Stimulated activated CD4-positive, alpha-beta T cell treated with anti-CD3 and anti-CD28 coated beads, Interleukin-4, amount 100 ng/mL, for 24 hours (primary cell): ENCODE measurements at places on chromosomes 5 and 9.

GRCh38 chr5:151068433-151069197 is 12.2 kb downstream of the TNIP1 start:
- peak; percentile 65 for DNase-seq

DNA sequence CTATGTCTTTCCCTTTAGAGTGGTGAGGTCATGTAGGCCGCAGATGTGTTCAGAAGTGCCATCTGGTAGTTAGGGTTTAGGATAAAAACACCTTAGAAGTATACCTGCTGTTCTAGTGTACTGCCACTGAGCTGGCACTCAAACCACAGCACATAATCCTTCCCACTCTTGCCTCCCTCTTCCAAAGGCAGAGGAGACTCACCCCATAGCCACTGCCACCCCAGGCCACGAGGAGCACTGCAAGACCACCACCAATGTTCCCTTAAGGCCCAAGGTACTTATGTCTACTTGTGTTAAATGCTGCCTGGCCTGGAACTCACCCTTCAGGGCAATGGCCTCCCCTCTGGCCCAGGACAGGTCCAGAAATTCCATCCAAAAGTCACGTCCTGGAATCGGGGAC is 379.5 kb upstream of the EDIL3 start:
- DNase-seq = no peak

DNA sequence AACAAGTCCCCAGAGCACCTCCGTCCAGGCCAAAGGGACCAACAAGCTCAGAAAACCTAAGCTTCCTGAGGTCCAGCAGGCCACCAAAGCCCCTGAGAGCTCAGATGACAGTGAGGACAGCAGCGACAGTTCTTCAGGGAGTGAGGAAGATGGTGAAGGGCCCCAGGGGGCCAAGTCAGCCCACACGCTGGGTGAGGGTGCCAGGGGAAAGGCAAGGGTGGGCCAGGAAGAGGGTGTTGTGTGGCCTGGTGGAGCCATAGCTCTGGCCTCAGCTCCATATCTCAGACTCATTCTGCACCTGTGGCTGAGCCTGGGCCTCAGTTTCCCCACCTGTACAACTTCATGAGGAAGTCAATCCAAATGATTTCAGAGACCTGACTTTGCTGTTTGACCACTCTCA is 20.7 kb downstream of the CD74 start:
- no peak for DNase-seq

GRCh38 chr9:115084709-115085108 is 33.2 kb downstream of the TNC start:
- no peak for DNase-seq

GRCh38 chr5:11909471-11909870 is 5.2 kb upstream of the CTNND2 start:
- no peak for DNase-seq

GRCh38 chr5:175809531-175810121 is 61.8 kb upstream of the CPLX2 start:
- no peak for DNase-seq

- no peak for DNase-seq
Observed at GRCh38 chr9:113486327-113486726, 22.8 kb downstream of the RGS3 start.

DNA sequence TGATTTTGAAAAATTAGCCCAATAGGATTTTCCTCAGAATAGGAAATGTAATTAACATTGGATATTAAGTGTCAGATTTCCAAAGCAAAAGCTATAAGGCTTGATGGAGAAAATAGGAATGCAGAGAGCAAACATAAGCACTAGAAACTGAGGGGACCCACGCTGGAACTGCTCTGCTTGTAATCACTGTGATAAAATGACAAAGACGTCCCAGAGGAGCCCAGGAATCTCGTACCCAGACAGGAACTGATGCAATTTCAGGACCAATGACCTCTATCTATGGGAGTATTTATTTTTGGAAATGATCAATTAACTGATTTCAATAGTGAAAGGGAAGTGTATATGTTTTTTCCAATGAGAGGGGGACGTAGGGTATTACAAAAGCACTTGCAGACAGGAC is 714.5 kb upstream of the WWC1 start:
- no peak for DNase-seq

DNA sequence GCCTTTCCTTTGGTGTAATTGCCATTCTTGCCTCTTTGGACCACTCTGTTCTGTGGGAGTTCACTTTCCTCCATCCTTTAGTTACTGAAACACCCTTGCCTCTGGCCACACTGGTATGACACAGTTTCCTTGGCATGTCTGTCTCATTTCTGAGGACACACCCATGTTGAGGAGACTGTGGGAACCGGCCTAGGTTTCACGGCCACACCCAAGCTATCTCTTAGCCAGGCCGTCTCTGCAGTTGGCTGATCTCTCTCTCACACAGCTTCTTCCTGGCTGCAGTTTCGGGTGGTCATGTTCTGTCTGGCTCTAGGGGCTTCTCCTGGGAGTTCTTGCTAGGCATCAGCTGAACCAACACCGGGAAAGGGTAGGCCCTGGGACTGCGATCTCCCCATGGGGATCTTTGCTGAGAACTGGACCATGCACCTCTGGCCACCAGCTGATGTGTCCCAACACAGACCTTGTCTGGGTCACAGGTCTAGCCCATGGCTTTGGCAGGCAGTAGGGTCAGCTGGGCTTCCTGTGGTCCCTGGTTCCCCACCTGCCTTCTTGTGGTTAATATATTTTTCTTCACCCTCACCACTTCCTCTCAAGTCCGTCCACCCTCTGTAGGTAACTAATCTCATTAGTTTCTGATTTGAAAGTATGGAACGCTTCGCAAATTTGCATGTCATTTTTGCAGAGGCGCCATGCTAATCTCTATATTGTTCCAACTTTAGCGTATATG is 24.9 kb downstream of the ARHGEF37 start:
- DNase-seq = no peak

GRCh38 chr5:74075501-74076484 is 449.8 kb downstream of the ARHGEF28 start:
- no peak for DNase-seq

DNA sequence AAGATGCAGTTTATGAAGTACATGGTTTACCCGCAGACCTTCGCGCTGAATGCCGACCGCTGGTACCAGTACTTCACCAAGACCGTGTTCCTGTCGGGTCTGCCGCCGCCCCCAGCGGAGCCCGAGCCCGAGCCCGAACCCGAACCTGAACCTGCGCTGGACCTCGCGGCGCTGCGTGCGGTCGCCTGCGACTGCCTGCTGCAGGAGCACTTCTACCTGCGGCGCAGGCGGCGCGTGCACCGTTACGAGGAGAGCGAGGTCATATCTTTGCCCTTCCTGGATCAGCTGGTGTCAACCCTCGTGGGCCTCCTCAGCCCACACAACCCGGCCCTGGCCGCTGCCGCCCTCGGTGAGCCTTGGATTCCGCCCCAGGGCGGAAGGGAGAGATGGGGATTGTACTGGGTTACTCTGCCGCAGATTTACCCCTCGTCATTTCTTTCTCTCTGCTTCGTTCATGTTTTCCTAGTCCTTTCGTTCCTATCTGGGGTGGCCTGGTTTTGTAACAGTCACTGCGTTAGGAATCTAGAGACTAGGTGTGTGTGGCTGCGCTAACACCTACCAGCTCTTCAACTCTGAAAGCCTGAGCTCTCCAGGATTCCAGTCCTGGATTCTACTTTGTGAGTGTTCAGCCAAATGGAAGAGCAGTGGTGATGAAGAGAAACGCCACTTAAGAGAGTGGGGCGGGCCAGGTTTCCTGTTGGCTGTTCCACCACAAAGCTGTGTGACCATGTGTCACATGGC is 638 bp downstream of the MRPS30 start:
- DNase-seq = peak; percentile 53

DNA sequence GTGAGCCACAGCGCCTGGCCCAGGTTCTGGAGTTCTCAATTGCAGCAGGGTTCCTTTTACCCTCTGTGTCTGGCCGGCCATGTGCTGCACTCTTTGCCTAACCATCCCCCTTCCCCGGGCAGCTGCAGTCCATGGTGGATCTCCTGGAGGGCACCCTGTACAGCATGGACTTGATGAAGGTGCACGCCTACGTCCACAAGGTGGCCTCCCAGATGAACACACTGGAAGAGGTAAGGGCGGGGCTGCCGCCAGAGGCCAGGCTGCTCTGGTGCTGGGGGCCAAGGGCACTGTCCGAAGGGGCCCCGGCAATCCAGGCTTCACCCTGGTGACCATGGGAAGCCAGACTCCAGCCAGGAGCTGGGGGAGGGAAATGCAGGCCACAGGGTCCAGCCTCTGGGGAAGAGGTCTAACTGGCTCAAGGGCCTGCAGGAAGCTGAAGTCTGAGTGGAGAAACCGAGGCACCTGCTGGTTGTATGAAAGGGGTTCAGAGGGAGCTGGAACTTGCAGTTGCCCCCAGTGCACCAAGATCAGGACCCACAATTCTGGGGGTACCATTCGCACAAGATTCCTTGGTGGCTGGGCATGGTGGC is 18.1 kb downstream of the OLFML2A start:
- no peak for DNase-seq

DNA sequence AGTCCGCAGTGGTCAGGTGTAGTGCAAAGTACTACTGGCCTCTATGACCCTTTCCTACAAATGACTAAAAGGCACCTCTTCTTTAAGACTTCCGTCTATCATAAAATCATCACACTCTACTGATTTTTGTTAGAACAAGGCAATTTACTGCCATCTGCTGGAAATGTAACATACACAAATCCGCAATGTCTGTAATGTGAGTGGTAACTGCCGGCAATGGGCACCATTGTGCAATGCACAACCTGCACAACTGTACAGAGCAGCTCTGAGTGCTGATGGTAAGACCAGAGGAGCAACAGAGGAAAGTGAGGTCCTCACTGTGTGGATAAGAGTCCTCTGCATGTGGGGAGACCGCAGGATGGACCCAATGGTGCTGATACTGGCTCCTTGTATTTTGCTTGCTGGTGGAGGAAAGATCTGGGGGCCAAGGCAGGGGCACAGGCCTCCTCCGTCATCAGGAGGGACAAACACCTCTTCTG is 103.7 kb downstream of the ATPSCKMT start:
- no peak for DNase-seq

DNA sequence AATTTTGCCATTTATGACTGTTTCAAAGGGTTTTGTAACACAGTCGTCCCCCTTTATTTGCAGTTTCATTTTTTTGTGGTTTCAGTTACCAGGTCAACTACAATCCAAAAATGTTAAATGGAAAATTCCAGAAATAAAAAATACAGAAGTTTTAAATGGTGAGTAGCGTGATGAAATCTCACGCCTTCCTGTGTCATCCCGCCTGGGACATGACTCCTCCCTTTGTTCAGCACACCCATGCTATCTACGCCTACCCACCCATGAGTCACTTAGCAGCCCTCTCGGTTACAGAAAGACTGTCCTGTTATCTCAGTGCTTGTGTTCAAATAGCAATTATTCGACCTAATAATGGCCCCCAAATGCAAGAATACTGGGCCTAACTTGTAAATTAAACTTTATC is 765.3 kb upstream of the ADAMTS16 start:
- no peak for DNase-seq

GRCh38 chr5:149323210-149323609 is 22.1 kb upstream of the GRPEL2 start:
- no peak for DNase-seq

- no peak for DNase-seq
Observed at GRCh38 chr5:19241690-19242089, 746.3 kb downstream of the CDH18 start.

DNA sequence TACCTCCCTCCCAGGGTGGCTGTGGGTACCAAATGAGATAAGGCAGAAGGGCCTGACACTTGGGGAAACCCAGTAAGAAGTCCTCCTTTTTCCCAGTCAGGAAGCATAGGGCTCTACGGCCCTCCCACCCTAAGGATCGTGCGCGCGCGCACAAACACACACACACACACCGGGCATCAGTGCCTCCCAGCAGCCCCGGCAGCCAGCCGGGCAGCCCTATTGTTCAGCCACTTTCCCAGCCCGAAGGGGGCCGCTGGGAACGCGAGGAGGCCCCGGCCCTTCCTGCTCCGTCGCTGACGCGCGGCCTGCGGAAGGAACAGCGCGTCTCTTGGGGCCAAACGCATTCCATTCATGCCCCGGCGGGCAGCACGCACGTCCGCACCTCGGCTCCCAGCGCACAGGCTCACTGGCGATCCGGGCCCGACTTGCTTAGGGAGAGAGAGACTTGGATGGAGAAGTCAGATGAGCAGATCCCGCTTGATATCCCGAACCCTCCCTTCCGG is 22.6 kb downstream of the DUSP1 start:
- no peak for DNase-seq

GRCh38 chr5:116585227-116585626 is 10.6 kb upstream of the SEMA6A start:
- DNase-seq = no peak

DNA sequence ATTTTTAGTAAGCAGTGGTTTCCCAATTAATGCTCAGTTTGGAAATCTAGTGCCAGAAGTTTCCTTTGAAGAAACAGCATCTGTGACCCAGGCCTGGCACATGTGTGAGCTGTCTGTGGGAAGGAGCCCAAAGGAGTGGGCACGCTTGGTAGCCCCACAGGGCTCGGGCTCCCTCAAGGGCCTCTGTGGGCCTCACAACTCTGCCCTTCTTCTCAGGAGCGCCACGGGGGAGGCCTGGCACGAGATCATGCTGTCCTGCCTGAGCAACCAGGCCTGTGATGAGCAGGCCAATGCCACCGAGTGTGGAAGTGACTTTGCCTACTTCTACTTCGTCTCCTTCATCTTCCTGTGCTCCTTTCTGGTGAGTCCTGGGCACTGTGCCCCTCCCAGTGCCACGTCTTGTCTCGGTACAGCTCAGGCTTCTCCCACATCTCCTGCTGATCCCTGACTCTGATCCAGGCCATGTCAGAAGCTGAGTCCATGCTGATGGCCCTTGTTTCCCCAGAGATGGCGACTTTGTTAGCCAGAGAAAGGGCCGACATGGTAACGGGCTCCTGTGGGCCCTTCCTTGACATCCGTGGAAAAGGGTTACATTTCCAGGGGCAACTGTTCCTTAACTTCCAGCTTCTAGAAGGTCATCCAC is 200.4 kb downstream of the CACNA1B start:
- no peak for DNase-seq

DNA sequence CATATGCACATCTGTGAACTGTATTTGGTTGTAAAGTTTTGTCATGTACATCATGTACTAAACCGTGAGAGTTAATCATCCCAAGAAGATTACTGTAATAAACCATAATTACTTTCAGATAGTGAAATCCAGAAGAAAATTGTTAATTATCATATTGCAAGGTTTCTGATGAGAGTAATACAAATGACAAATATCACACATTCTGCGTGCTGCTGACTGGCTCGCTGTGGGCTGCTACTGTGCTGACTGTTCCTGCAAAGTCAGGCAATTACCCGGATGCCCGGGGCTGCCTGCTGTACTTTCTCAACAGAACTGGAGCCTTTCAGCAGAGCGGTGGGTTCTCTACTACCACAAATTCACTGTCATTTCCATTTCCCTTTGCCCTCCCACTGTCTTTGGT is 68.3 kb downstream of the SMARCA2 start:
- DNase-seq = no peak
